ENCODE measurements at places on chromosomes 13 and 19.

- no peak for DNase-seq
Observed at GRCh38 chr13:45683701-45684100, 18.4 kb upstream of the CBY2 start.

DNA sequence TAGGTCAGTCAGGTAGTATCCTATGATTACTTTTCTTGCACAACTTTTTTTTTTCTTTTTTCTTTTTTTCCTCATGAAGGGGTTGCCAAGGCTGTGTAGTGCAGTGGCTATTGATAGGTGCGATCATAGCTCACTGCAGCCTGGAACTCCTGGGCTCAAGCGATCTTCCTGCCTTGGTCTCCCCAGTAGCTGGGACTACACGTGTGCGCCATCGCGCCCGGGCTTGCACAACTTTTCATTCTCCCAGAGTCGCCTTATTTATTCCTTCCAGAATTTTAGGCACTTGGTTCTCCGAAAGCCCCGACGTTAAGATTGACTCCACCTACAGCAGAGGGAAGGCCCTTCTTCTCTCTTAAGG lies 867 bp upstream of the ZNF613 start:
- no peak for DNase-seq

DNA sequence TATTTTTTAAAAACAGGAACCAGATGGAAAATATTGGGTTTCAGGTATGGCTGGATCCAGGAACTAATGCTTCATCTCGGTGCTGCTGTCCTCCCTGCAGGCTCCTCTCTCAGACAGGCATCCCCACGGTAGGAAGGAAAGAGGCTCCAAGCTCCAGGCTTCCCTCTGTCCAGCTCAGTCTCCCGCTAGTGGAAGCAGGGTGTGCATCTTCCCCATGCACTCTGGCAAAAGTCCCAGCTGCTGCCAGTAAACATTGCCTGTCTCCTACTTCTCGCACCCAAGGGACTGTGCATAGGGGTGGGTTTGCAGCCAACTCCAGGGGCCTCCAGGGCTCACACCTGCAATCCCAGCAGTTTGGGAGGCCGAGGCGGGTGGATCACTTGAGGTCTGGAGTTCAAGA lies 29.2 kb downstream of the IL12RB1 start:
- no peak for DNase-seq

GRCh38 chr19:38655148-38655824 lies 7.8 kb downstream of the ACTN4 start:
- DNase-seq = peak; percentile 24

DNA sequence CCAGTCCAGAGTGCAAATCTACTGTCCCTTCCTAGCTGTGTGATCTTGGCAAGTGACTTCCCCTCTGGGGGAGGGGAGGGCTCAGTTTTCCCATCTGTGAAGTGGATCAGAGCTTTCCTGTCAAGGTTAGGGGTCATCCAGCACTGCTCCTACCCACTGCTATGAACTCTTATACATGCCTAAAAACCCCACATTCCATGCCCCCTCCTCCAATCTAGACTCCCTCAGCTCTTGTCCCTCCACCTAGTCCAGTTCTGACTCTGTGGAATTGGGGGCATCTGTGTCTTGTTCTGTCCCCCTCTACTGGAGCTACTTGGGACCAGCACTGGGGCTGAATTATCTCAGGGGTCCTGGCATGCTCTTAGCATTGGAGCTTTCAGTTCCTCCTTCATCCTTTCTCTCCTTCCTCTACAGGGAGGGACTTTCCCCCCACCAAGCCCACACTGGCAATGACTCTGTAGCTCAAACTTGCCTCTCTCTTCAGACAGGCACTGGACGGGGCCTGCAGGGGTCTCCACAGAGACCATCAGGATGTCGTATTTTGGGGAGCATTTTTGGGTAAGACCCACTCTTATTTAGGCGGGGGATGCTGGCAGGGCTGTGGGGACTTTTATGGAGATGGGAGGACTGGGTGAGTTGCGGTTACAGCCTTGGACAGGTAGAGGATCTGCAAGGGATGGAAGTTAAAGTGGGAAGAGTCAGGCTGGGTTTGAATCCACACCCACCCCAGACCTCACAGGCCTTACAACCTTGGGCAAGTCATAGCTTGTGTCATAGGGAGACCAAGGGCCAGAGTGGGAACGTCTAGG lies 3.6 kb downstream of the FCHO1 start:
- no peak for DNase-seq

DNA sequence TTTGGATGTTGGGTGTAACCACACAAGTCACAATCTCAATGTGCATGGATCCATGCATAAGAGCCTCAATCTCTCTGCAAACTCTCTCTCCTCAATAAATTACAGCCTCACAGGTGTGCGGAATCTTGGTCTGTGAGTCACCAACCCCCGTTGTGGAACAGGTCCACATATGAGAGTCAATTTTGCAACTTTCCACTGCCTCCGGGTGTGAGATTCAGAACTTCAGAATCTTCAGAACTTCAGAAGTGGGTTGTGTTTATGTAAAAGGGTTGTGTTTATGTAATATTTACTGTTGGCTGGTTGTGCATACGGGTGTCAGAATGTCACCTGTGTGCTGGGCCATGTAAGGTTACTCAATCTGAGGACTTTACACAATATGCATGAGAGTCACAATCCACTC lies 46.3 kb upstream of the ZNF728 start:
- no peak for DNase-seq

GRCh38 chr19:56136362-56136761 lies 4.7 kb upstream of the ZNF444 start:
- DNase-seq = no peak

GRCh38 chr19:49366110-49366509 lies 2.4 kb downstream of the DKKL1 start:
- DNase-seq = no peak

GRCh38 chr19:17749912-17750317 lies 1.4 kb upstream of the FCHO1 start:
- peak; percentile 20 for DNase-seq

GRCh38 chr13:59975807-59976435 lies 187.8 kb downstream of the DIAPH3 start:
- DNase-seq = no peak

DNA sequence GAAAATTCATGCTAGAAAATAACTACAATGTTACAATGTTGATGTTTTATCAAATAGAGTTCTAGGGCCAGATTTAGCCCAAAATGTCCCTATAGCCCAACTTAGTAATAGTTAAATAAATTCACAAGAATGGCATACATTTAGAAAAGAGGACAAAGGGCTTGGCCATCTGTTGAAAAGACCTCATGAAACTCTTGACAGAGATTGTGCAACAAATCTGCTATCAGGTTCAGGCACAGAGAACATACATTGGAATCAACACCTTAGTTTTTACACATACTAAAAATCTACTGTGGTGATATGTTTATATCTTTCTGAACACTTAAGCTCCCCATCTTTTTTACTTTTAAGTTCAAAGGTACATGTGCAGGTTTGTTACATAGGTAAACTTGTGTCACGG lies 298.3 kb upstream of the DACH1 start:
- DNase-seq = no peak

GRCh38 chr13:34179481-34179880 lies 361.5 kb downstream of the RFC3 start:
- DNase-seq = no peak

DNA sequence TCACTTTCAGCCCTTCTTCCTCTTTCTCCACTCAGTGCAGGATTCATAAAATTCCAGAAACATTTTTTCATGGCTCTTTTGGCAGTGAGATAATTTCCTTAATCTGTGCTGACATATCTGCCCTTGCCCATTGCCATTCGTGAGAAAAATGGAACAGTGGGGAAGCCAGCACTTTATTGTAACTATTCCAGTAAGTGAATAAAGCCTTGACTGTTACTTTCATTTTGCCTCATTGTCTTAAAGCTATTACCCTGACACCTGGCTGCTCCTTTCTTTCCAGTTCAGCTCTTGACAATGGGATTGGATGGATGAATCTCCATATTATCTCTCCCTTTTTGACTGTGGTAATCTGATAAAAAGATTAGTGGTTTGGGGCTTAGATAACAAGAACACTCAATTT lies 1068.1 kb upstream of the PCDH20 start:
- no peak for DNase-seq

DNA sequence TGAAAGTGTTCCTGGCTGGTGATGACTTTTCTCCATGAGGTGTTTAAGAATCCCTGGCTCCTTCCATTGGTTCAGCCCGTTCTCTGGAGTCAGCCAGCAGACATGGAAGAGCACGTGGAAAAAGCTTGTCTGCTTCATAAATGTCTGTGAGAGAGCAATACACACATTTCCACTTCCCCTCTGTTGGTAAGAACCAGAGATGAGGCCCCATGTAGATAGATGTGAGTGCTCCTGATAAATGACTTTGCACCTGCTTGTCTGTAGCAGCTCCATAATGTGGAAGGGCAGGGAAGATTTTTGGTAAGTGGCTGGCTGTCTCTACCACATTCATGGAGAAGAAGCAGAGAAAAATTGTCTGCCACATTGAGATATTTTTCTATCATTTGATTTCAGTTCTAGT lies 325.8 kb downstream of the LMO7 start:
- DNase-seq = no peak

DNA sequence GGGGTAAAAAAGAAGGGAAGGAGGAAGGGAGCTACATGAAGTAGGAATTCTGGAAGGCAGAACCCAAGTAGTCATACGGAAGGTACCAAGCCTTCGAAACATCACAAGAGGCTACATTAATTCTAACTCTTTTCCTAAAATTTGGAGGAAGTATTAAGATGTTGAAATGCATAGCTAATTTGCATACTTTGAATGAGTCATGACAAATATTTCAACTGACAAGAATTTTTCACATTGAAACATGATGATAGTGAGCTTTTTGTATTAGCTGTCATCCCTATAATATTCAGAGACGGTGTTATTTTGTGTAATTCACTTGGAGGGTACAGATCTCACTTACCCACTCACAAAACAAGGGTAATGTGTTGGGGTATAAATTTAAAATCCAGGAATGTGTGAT lies 9.1 kb upstream of the ACOD1 start:
- no peak for DNase-seq

GRCh38 chr13:111911754-111912452 lies 155.0 kb upstream of the SOX1 start:
- DNase-seq = no peak

DNA sequence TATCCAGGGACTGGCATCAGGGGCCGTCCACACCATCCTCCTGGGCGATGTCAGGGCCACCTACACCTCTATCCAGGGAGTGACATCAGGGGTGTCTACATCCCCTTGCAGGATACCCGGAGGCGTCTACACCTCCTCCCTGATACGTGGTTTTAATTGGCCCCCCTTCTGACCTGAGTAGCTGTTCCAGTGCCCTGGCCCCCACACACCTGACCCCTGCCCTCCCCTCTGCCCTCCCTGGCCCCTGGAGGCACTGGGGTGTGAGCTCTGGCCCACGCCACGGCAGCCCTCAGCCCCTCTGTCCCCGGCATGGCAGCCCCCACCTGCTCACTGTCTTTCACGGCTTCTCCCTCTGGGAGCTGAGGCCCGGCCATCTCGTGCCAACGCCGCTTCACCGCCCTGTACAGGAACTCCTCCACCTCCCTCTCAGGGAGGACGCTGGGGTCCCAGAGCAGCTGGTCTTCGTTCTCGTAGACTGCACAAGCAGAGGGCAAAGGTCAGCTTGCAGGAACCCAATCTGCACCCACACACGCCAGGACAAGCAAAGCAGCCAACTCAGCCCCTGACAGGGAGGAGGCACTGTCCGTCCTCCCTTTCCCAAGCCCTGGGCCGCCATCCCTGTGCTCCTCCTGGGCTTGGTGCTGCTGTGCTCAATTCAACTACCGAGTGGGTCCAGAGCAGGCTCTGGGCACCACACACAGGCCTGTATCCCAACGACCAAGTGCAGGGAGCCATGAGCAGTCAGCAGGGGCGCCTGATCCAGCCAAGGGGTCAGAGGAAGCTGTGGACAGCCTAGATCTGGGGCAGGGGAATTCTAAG lies 22.2 kb upstream of the PLPP2 start:
- no peak for DNase-seq

DNA sequence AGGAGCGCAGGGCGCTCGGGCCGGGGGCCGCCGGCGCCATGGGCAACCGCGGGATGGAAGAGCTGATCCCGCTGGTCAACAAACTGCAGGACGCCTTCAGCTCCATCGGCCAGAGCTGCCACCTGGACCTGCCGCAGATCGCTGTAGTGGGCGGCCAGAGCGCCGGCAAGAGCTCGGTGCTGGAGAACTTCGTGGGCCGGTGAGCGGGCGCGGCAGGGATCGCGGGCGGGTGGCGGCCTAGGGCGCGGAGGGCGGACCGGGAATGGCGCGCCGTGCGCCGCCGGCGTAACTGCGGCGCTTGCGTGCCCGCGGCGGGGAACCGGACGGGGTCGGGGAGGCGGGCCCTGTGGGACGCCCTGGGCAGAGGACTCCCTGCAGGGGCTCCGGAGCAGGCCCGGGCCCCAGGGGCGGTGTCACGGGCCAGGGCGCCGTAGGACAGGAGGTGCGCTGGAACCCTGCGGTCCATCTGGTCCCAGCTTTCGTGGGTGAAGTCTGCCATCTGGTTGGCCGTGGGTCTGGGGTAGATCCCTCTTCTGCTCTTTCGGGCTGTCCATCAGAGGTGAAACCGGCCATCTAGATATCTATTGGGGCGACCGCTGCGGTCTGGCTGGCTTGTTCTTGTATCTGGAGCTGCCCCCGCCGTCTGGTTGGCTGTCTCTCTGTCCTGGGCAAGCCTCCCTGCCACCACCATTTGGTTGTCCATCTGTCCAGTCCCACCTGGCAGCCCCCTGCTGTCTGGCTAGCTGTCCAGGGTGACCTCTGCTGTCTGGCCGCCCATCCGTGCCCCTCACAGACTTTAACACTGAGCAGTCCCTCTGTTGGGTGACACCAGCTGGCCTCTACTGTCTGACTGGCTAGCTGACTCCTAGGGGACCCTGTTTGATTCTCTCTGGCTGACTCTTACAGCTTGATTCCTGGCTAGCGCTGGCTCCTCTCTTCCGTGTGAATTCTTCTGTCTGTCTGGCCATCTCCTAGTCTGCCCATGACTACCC lies 622 bp downstream of the DNM2 start:
- peak; percentile 34 for DNase-seq

All from stimulated activated CD4-positive, alpha-beta T cell treated with anti-CD3 and anti-CD28 coated beads, Interleukin-4, amount 100 ng/mL, for 4 hours (primary cell).